ENCODE measurements at places on chromosomes 5 and 9.

DNA sequence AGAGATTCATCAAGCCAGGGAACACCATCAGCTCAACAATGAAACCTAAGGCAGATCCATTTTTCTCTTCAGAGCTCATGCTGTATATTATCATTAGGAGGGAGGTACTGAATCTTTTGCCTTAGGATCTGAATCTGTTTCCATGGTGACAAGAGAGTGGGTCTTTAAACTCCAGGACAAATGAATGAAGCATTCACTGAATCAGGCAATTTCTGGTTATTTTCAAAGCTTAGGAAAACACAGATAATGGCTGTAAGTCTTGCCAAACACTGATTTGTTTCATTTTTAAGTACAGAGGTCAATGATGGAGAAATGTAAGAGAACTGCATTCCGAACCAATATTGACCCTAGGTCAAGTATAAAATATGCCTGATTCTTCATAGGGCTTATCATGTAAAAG, 84.9 kb downstream of the GNA14 start:
- DNase-seq: no peak

- no peak for DNase-seq
These were observed 21.3 kb downstream of the SH3PXD2B start for GRCh38 chr5:172433071-172433470.

GRCh38 chr5:32278406-32278805, 34.3 kb downstream of the MTMR12 start:
- peak; percentile 77 for DNase-seq

DNA sequence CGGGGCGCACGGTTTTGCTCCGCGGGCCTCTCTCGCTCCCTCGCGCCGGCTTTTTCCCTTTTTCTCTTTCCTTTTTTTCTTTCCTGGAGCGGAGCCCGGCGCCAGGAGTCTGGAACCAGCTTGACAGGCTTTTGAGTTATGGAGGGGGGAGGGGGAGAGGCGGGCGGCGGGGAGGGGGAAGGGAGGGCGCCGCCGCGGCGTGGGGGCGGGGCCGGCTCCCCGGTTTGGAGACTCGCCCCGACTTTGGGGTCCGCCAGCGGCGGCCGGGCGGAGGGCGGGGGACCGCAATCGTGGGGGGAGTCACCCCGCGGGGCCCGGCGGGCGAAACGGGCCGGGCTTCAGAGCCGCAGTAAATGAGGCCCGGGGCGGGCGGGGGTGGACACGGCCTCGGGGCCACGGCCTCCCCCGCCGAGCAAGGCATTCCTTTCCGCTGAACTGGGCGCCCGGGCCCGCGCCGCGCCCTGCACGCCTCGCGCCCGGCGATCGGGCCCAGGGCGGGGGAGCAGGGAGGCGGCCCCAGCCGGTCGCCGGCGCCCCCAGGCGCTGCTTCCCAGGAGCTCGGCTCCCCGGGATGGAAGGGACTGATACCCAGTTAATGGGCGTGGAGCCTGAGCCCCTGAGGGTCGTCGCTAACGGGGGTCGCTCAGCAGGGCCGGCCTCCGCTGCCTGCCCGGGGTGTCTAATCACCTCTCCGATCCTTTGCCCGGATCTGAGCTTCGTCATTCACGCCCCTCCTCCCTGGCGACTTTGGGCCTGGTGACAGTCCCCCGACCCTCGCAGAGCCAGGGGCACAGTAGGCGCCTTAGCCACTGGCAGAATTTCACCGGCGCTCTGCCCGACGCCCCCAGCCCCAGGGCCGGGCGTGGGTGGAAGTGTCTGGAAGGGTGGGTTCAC, 138.1 kb downstream of the C9orf50 start:
- DNase-seq: peak; percentile 94

- DNase-seq: no peak
These were observed 103.7 kb downstream of the SIL1 start for GRCh38 chr5:139094154-139095131.

- DNase-seq: no peak
These were observed 252.5 kb downstream of the NTRK2 start for GRCh38 chr9:84922051-84922450.

GRCh38 chr9:131739133-131739958, 530 bp downstream of the RAPGEF1 start:
- DNase-seq: peak; percentile 45

- no peak for DNase-seq
These were observed 23.9 kb upstream of the KIF2A start for GRCh38 chr5:62282064-62282463.

GRCh38 chr9:114450833-114451706, 54.2 kb downstream of the WHRN start:
- DNase-seq: no peak

DNA sequence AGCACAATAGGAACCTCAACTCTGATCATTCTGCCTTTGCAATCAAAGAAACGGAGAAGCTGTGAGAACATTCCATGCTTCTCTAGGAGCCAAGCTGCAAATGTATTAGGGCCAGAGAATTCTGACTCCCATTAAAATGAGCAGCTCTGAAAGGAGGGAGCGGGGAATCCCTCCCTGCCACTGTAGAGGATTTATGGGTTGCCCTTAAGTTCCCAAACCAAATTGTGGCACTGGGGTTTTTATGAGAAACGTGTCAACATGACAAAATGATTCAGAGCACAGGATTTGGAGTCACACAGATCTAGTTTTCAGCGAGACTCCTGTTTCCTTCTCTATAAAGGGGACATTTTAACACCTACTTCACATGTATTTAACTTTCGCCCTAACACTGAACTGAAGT, 1.8 kb downstream of the IL6ST start:
- DNase-seq: peak; percentile 73

All from EH (cell line).